MG63 (cell line): ENCODE measurements at places on chromosomes 1 and 21. TPM values are rescaled to one million over a fixed set of nuclear protein-coding genes. Genes with fewer than 3 reads are reported as not detected.
A peak's percentile ranks its signal among the peaks of the same experiment; 100 is the strongest.

DNA sequence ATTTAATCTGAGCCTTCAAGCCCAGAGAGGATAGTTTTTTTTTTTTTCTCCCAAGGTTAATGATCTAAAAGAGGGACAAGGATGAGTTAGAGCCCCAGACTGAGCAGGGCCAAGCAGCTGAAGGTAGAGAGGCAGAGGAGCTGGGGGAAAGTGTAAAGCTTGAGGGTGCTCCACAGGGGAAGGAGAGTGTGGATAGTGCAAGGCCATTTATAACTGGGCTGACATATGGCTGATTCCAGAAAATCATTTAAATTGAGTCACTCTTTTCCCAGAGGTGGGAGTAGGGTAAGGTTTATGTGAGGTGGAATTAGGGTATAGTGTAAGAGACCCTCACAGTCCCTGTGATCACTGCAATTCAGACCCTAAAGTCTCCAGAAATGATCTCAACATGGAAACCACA lies 55.8 kb downstream of the BEND5 start:
- no peak for DNase-seq

GRCh38 chr1:89901957-89902669 lies 81.3 kb downstream of the LRRC8D start:
- no peak for DNase-seq

The RGS2 gene
- 0.20 TPM in 1 of 2 replicates, not detected in the other for total RNA-seq

DNA sequence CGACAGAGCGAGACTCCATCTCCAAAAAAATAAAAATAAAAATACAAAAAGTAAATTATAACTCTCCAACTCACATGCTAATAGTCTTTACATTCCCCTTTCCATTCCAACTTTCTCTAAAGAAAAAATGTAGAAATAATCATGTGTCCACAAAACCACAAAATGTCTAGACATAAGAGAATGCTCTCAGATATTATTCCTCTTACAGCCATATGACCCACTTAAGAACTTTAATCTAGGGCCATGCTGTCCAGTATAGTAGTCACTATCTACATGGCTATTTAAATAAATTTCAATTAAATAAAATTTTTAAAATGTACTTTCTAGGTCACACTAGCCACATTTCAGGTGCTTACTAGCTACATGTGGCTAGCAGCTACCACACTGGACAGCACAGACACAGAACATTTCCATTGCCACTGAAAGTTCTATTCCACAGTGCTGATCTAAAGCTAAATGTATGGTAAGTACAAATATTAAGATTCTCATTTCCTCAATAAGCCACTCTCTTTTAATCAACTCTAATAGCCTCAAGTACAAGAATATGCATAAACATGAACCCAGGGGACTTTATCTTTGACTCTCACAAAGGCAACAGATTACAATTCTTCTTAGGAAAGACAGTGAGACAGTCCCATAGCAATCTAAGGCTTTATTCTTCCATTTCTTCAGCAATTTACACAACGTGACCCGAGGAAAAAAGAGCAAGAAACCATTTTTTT lies 138.6 kb downstream of the RERE start:
- DNase-seq, result no peak

The EEIG2 gene
- 26.7 and 47.5 TPM in 2 replicates for total RNA-seq

The SNAPIN gene
- total RNA-seq, result 50.4 and 84.0 TPM in 2 replicates

- DNase-seq, result no peak
These were observed 106.3 kb upstream of the CACHD1 start for GRCh38 chr1:64363616-64364015.

- DNase-seq, result peak; percentile 90
These were observed 2.1 kb downstream of the ARHGEF2 start for GRCh38 chr1:155976062-155976912.
